ENCODE measurements at places on chromosomes 6 and 20. TPM values are rescaled to one million over a fixed set of nuclear protein-coding genes. Genes with fewer than 3 reads are reported as not detected.

The OR2B2 gene
- polyA plus RNA-seq: not detected

The THEMIS gene
- 0.08 TPM for polyA plus RNA-seq

- DNase-seq: no peak
These were observed 91.8 kb downstream of the PLEKHG1 start for GRCh38 chr6:150691463-150691862.

DNA sequence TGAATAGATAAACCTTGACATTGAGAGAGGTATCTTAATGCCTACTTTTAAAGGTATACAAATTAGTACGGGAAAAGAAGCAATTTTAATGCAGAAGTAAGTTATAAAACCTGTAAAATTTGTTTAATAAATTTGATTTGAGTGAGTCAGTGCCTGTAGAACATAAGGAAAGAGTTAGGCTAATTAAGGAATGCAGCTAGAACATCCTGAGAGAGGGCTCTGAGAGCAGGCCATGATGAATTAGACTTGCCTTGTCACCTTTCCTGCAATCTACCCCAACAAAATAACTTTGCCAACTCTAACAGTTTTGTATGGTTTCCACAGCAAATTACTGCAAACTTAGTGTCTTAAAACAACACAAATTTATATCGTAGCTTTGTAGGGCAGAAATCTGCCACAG, 700.8 kb downstream of the RFPL4B start:
- no peak for DNase-seq

DNA sequence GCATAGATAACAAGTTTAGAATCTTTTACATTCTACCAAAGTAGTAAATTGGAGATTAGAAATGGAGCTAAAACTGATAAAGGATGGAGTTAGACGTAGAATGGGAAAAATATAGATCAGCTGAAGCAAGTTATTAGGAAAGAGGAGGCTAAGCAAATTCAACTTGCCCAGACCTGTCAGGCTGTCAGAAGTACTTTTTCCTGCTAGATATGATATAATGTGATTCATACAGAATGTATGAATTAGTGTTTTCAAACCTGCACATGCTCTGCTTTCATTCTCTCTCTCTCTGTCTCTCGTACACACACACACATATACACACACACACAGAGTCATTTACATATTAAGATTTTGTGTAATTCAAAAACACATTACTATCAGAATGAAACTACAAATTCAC, 133.2 kb upstream of the HDGFL1 start:
- no peak for DNase-seq

- no peak for DNase-seq
These were observed 172.2 kb upstream of the THBS2 start for GRCh38 chr6:169425628-169426370.

DNA sequence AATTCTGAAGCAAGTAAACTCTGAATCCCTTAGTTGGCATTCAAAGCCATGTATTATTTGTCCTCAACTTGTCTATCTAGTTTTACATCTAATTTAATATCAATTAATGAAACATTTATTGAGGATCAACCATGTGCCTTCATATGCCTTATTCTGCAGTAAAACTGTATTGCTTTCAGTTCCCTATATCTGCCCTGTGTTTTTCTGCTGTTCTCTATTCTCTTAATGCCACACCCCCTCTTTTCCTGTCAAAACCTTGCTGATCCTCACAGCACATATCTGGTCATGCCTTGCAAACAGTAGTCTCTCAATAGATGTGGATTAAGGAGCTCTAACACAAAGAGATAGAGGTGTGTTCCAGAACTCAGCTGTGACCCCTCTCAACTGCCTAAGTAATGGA, 2.0 kb downstream of the FIG4 start:
- no peak for DNase-seq

DNA sequence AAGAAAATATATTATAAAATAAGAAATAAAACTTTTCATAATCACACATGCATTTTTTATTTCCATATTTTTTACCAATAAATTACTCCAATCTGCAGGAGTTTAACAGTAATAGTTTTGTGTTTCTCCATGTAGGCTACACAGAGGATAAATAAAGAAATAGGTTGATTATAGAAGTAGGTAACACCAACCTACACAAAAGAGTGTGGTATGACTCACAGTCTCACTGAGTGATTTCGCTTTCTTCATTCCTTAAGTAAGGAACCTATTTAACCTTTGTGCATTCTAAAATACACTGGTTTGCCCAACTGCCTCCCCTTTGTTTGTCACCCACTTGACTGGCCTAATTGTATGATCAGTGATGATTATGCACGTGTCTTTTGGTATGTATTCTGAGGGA, 244.2 kb upstream of the RIMS1 start:
- DNase-seq: no peak

- no peak for DNase-seq
These were observed 74.0 kb downstream of the GRM4 start for GRCh38 chr6:34071884-34072379.

Measured in left renal pelvis (tissue), 4 donors.